ENCODE measurements at places on chromosomes 5 and 9. TPM values are rescaled to one million over a fixed set of nuclear protein-coding genes. Genes with fewer than 3 reads are reported as not detected.

The MROH2B gene
- total RNA-seq, result not detected

The TEX48 gene
- not detected for total RNA-seq

The TRIM36 gene
- 0.40 TPM for total RNA-seq

The ABLIM3 gene
- total RNA-seq, result not detected

The TAS2R1 gene
- not detected for total RNA-seq

The NRARP gene
- total RNA-seq, result 3.0 TPM

The VCAN gene
- total RNA-seq, result not detected

The CDH6 gene
- not detected for total RNA-seq

The NTNG2 gene
- total RNA-seq, result 1.2 TPM

The PLPP7 gene
- total RNA-seq, result not detected

The CDX1 gene
- not detected for total RNA-seq

The NR6A1 gene
- total RNA-seq, result 3.1 TPM
